ENCODE measurements at places on chromosomes 1 and 21.

DNA sequence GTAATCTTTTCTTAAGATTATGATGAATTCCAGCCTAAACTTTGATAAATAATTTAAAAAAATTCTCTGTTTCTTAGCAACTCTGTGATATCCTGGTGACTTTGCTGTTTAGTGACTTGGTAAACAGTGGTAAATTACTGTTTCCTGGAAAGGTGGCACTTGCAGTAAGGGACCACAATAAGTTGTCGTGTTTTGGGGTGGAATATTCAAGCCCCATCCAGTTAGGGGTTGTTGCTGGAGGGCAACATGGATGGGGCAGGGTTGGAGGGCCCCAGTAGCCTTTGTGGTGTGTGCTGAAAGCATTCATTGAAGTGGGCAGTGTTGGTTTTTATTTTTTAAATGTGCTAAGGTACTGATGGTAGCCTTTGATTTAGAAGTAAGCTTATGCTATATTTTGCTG, 30.3 kb downstream of the PRDM2 start:
- no peak for DNase-seq

- DNase-seq: peak; percentile 56
Observed at GRCh38 chr21:35840197-35840799, 220.0 kb downstream of the SETD4 start.

- no peak for DNase-seq
Observed at GRCh38 chr1:246969621-246970020, 37.9 kb upstream of the AHCTF1 start.

- DNase-seq: no peak
Observed at GRCh38 chr1:57854436-57854835, 430.6 kb upstream of the DAB1 start.

GRCh38 chr1:65309304-65310077, at the start of gene DNAJC6:
DNAJC6 (plus strand) TSS chr1:65309543; CDS start chr1:65309746, 203 bp downstream.
- peak; percentile 27 for DNase-seq

DNA sequence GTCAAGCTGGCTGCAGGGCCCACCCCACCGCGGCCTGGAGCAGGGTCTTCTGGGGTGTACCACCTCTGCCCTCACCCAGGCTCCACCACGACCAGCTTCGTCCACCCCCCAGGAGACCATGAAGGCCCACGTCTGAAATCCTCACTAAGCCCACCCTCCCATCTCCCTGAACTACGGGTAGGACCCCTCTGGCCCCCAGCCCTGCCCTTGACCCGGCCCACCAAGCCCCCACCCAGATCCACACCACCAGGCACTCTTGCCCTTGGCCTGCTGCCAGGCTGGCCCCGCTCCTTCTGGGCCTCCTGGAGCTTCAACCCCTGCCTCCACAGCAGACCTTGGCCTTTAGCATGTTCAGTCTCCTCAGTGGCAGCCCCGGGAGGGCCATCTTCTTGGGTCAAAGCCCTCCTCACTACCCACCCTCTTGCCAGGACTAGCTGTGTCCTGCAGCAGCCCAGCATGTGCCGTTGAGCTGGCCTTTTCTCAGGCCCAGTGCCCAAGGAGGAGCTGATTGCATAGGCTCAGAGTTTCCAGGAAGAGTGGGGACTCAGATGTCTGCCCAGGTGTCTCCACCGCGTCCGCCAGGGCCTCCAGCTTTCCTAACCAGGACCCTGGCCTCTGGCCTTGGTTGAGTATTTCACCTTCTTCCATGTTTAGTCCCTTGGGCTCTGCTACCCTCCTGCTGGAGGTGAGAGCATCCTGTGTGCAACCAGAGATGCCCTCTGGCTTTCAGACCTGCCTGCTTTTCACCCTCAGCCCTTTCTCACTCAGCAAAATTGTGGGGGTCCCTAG, 17.7 kb upstream of the SAMD11 start:
- DNase-seq: no peak

DNA sequence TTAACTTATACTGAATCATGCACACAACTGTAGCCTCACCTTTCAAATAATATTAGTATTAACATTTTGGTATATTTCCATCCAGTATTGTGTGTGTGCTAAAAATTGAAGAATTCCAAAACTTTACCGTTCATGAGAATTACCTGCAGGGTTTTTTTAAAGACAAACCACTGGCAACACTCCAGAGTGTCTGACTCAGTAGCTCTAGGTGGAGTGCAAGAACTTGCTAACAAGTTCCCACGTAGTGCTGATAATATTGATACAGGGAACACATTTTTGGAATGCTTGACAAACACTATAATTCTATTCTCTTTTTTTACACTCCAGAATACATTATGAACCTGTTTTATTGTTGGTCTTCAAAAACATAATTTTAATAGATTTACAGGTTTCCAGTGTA, 27.7 kb upstream of the SLC5A9 start:
- no peak for DNase-seq

- DNase-seq: no peak
Observed at GRCh38 chr1:230120289-230120920, 53.4 kb downstream of the GALNT2 start.

DNA sequence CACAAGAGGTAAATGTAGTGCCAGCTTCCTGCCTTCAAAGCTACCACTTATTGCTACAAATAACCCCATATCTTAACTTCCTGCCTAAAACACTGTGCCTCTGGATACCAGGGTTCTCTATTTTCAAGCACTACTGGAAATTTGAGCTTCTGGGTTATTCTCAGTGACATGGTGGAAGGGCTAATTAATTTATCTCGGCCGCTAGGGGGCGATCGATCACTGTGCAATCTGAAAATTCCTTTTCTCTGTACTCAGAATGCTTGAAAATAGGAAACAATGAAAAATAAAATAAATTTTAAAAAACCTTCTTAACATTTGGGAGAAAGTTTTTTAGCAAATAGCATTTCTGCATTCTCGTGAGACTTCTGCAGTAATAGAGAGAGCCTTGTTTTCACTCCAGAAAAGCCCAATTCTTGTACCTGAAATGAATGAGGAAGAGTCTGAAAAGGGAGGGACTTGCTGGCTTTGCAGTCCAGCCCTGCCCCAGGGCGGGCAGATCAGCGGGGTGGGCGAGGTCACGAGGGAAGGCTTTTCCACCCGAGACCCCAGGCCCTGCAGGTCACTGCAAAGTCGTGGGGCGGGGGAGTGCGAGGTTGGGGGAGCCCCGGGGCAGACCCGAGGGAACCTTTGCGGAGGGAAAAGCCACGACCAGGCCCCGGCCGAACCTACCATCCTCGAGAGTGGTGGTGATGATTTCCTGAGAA, 276.7 kb downstream of the PCP4 start:
- no peak for DNase-seq

DNA sequence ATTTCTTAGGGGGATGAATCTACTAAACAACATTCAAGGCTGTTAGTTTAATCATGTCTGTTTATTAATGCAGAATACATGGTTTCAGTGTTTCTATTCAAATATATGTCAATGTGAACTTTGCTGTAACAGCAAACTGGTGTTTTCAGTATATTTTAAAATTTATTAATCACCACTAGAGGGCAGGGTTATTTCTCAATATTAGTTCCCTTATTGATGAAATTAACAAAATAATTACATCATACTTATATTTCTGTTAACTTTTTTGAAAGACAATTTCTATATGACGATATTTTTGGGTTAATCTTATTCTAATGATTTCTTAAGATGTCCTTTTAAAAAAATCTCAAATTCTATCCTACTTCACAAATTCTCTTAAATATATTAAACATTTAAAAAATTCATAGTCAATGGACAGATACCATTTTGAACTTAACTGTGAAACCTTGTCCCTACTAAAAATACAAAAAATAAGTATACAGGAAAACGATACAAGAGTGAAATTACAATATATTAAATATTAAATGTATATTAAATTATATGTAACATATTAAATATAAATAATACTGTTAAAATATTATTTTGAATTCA, 1034.1 kb upstream of the PRMT6 start:
- no peak for DNase-seq

DNA sequence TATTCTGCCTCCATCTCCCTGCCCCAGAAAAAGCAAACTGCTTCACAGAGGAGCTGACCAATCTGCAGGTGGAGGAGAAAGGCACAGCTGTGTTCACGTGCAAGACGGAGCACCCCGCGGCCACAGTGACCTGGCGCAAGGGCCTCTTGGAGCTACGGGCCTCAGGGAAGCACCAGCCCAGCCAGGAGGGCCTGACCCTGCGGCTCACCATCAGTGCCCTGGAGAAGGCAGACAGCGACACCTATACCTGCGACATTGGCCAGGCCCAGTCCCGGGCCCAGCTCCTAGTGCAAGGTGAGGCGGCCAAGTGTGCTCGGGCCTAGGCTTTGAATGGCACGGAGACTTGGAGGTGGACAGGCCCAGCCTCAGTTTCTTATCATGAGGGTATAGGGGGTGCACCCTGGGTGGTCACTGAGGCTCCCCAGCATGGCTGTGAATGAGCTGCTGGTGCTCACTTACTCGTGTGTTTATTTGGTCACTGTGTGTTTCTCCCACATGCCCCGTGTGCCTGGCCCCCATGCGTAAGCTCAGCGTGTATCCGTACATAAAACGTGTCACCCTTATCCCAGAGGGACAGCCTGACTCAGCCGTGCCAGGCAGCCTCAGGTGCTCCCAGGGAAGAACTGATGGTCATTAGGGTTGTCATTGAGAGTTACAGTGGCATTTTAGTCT, 75.8 kb downstream of the OBSCN start:
- DNase-seq: no peak

DNA sequence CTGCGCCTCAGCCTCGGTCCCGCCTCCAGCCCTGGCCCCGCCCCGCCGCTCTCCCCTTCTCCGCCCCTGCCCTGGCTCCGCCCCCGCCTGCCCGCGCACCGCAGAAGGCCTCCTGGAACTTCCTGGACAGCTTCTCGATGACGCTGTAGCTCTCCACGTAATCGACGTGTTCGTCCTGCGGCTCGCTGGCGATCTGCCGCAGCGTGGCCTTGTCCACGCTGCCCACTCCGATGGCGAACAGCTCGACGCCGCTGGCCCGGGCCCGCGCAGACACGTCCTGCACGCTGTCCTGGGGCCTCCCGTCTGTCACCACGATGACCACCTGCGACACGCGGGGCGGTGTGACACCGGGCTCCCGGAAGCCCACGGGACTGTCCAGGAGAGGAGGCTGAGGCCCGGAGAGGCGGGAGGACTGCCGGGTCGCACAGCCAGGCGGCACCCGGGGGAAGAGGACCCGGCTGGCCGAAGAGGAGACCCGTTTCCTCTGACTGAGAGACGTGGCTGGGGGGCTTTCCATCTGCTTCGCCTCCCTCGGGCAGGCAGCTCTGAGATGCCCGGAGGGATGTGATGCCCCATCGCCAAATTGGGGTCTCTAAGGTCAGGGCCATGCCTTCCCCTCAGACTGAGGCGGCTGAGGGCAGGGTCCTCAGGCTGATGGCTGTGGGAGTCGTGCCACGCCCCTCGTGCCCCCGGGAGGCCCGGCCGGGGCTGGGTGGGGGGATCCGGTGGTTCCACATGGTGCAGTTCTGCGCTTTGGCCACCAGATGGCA, 4.6 kb downstream of the MATN1 start:
- DNase-seq: no peak

GRCh38 chr1:49213301-49213700, 436.6 kb upstream of the BEND5 start:
- no peak for DNase-seq

GRCh38 chr1:100736746-100737145, 17.2 kb downstream of the VCAM1 start:
- DNase-seq: no peak

DNA sequence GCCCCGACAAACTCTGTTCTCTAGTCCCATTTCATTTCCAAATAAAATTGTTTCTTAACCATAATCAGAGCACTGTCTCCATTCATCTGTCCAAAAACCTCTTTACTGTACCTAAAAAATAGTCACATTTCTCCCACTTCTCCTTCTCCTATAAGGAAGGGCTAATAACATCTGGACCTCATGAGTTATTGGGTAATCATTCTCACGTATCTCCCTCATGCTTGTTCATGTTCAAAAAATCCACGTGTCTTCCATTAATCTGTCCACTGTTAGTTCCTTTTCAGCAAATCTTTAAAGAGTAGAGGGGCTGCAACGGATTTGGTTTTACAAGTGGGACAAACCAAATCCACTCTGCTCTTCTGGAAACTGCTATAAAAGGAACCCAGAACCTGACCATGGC, 1418.8 kb downstream of the MRPL39 start:
- no peak for DNase-seq

- DNase-seq: no peak
Observed at GRCh38 chr1:28456078-28456477, 49.8 kb upstream of the RCC1 start.

Measured in NCI-H187 treated with DMSO at 0.1 percent for 48 hours (cell line).